ENCODE measurements at places on chromosomes 13 and 19.

- DNase-seq: peak; percentile 69
Measured at GRCh38 chr13:20799726-20800416, 26.1 kb upstream of the EEF1AKMT1 start.

DNA sequence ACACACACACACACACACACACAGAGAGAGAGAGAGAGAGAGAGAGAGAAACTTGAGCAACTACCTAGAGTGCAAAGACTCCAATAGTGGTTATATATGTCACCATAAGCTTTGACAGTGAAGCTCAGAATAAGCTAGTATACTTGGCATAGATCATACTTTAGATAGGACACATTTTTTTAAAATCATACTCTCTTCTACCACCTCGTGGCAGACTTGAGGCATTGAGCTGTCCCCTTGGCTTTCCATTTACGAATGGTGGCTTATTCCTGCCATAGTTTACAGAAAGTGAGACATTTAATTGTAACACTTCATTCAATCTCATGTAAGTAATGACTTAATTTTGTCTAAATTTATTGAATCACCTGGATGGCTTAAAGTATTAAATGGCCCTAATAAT lies 108.2 kb downstream of the EDNRB start:
- DNase-seq: peak; percentile 12

GRCh38 chr13:37954191-37954590 lies 84.6 kb upstream of the TRPC4 start:
- DNase-seq: no peak

- no peak for DNase-seq
Measured at GRCh38 chr13:83733293-83733692, 149.0 kb downstream of the SLITRK1 start.

- no peak for DNase-seq
Measured at GRCh38 chr13:113048766-113049165, 56.8 kb upstream of the F7 start.

- no peak for DNase-seq
Measured at GRCh38 chr19:5682107-5682482, 1.3 kb downstream of the HSD11B1L start.

DNA sequence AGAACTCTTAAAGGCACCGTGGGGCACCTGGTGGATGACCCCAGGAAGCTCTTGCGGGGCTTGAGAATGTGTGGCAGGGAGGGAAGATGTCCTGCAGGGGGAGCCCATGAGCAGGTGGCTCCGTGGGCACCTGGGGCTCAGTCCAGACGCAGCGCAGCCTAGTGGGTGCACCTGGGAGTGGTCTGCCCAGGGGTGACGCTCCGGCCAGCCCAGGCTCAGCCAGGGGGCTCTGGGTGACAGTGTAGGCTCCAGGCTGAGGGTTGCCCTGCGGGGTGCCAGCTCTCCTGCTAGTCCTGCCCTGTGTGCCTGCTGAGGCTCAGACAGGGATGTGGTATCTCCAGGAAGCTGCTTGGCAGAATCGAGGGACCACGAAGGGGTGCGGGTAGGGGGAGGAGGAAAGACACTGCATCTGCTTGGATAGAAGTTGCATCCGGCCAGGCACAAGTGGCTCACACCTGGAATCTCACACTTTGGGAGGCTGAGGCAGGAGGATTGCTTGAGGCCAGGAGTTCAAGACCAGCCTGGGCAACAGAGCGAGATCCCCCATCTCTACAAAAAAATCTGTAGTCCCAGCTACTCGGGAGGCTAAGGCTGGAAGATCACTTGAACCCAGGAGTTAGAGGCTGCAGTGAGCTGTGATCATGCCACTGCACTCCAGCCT lies 15.0 kb upstream of the PGLS start:
- peak; percentile 49 for DNase-seq

GRCh38 chr19:2602391-2603181 lies 99.9 kb downstream of the GNG7 start:
- DNase-seq: peak; percentile 94

DNA sequence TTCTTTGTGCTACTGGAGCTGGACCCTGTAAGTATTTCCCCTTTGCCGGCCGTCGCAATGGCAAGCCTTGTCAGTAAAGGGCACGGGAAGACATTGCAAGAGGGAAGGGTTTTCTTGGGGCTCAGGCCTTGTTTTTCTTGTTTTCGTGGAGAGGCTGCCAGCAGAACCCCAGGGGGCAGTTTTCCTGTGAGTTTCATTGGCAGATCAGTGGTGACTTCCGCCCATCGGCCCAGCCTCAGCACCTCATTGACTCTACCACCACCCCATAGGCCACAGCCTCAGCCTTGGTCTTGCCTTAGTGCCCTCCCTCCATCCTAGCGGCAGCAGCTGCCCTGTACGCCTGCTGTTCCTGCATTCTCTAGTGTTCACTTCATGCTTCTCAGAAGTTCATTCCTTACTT lies 61.5 kb downstream of the GJA3 start:
- no peak for DNase-seq

DNA sequence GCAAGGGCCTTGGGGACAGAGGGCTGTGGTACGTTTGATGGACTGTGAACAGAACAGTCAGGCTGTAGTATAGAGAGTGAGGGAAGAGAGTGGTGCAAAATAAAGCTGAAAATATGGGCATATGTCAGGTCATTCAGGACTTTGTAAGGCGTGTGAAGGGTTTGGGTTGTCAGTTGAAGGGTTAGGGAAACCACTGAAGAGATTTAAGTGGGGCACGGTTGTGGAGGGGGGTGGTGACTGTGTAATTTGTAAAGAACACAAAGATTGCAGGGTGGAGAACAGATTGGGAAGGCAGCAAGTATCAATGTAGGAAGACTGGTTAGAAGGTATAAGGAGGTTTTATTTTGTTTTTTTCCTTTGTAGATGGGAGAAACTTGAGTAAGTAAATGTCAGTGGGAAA lies 349.8 kb downstream of the DLEU7 start:
- no peak for DNase-seq
